Tibial nerve (tissue), 4 donors: ENCODE measurements at places on chromosomes 4 and X. TPM values are rescaled to one million over a fixed set of nuclear protein-coding genes. Genes with fewer than 3 reads are reported as not detected.

GRCh38 chr4:175369087-175369486 lies 443.0 kb downstream of the GPM6A start:
- H3K36me3 ChIP-seq, result no peaks in the 10 kb centered on the region
- DNase-seq, result no peak
- H3K27me3 ChIP-seq, result no peaks in the 10 kb centered on the region
- no peak overlapping the region for H3K4me3 ChIP-seq
- no peaks in the 10 kb centered on the region for H3K4me1 ChIP-seq

DNA sequence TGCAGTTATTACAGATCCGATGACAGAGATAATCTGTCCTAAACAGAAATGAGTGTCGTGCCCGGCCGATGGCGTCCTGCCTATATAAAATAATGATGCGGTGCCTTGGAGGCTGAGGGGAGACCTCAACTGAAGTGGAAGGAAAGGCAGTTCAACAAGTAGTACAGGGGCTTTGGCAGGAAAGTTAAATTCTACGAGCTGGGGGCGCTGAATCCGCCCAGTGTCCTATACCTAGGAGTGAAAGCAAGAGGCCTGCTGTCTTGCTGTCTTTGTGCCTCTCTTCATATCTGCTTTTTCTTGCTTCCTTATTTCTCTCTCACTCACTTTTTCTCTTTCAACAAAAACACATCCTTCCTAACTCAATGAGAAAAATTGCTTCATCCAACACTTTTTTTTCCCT lies 82.2 kb upstream of the PRPS2 start:
- no peak overlapping the region for H3K4me3 ChIP-seq
- no peaks in the 10 kb centered on the region for H3K36me3 ChIP-seq
- no peaks in the 10 kb centered on the region for H3K27me3 ChIP-seq
- H3K4me1 ChIP-seq, result no peaks in the 10 kb centered on the region

The TMEM128 gene
- total RNA-seq, result 28.5 TPM

The BMX gene
- total RNA-seq, result 2.3 TPM

DNA sequence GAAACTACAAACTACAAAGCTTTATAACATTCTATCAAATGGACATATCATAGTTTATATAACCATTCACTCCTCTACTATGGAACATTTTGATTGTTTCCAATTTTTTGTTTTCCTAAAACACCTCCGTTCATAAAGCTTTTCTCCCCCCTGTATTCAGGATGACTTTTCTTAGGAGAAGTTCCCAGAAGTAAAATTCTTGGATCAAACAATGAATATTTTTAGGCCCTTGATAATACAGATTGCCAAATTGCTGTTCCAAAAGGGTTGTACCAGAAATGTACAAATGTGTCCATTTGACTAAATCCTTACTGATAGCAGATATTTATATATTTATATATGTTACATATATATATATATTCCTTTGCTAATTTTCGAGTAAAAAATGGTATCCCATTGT lies 77.8 kb downstream of the GPC3 start:
- no peaks in the 10 kb centered on the region for H3K4me1 ChIP-seq
- H3K27me3 ChIP-seq, result peaks cover 5% of the 10 kb centered on the region
- no peaks in the 10 kb centered on the region for H3K36me3 ChIP-seq
- no peak for DNase-seq

- no peak overlapping the region for H3K27ac ChIP-seq
- H3K36me3 ChIP-seq, result peaks cover 19% of the 10 kb centered on the region
- no peak overlapping the region for H3K4me3 ChIP-seq
These were observed 34.0 kb downstream of the SLC9A6 start for GRCh38 chrX:136019226-136019625.

The C4orf50 gene
- total RNA-seq, result not detected

The TASL gene
- not detected for total RNA-seq

The PAGE2B gene
- total RNA-seq, result not detected

The CXorf49 gene
- total RNA-seq, result not detected

The HS6ST2 gene
- under 0.01 TPM for total RNA-seq

- H3K4me1 ChIP-seq, result peaks cover 6% of the 10 kb centered on the region
- no peak overlapping the region for H3K4me3 ChIP-seq
- no peak for DNase-seq
- H3K27me3 ChIP-seq, result no peaks in the 10 kb centered on the region
- H3K36me3 ChIP-seq, result no peaks in the 10 kb centered on the region
These were observed 32.3 kb downstream of the AFF1 start for GRCh38 chr4:86967073-86967472.

- no peaks in the 10 kb centered on the region for H3K36me3 ChIP-seq
- H3K27me3 ChIP-seq, result no peaks in the 10 kb centered on the region
- no peaks in the 10 kb centered on the region for H3K4me1 ChIP-seq
- H3K4me3 ChIP-seq, result no peak overlapping the region
These were observed 57.2 kb downstream of the SCML2 start for GRCh38 chrX:18297251-18297650.

The SPP1 gene
- 91.0 TPM for total RNA-seq

The PIR gene
- total RNA-seq, result 19.8 TPM

The TLL1 gene
- total RNA-seq, result 4.2 TPM

DNA sequence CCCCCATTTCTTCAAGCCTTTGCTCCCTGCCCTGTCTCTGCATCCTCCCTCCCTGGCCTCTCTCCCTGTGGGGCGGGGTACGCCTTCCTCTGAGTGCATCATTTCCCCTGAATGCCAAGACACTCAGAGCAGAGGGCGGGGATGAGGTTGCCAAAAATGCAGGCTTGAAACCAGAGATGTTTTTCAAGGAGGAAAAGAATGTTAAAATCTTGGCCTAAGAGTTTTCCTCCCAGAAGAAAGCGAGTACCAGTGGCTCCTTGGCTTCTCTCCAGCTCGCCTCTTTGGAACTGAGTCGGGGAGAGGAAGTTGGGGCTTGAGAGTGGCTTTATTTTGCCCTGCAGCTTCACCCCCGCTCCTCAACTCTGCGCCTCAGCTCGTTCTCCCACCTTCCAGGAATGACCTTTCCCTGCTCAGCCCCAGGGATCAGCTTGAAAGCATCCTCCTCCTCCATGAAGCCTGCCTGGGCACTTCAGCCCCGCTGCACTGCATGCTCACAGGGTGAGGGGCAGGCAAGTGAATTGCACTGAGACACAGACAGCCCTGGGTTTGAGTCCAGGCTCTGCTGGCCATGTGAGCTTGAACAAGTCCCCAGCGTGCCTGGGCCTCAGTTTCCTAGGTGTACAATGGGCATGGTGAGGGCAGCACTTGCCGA lies 57.5 kb upstream of the SORCS2 start:
- DNase-seq, result peak; percentile 76
- no peaks in the 10 kb centered on the region for H3K36me3 ChIP-seq
- H3K27ac ChIP-seq, result no peak overlapping the region
- H3K4me3 ChIP-seq, result no peak overlapping the region
- H3K4me1 ChIP-seq, result peaks cover 8% of the 10 kb centered on the region

DNA sequence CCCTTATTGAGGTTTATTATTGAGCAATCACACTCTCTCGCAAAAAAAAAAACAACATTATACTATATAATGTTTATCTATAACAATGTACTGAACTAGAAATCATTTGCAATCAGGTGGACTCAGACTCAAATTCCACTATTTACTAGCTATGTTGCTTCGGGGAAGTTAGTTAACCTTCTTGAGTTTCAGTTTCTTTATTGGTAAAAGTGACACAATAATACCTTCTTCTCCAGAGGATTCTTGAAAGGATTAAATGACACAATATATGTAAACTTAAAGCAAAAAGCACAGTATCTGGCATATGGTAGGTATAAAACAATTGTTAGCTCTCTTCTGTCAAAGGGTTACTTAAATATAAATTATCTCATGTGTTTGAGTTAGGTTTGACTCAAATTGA lies 31.5 kb upstream of the HDAC8 start:
- H3K27me3 ChIP-seq, result no peaks in the 10 kb centered on the region
- no peak for DNase-seq
- no peak overlapping the region for H3K27ac ChIP-seq
- H3K4me1 ChIP-seq, result no peaks in the 10 kb centered on the region
- H3K4me3 ChIP-seq, result no peak overlapping the region
- H3K36me3 ChIP-seq, result no peaks in the 10 kb centered on the region

DNA sequence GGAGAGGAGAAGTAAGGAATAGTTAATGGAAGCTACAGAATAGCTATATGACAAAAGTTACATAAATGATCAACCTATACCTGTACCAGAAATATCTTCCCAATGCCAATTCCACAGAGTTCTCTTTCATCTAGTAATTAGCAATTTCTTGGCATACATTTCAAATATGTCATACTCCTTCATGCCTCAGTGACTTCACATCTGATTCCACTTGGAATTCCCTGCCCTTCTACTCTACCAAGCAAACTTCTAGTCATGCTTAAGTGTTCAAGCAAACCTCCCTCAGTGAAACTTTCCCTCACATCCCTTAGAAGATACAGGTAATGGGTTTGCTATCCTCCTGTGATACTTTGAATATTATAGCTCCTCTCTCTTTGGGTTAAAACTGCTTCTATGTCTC lies 127.1 kb downstream of the KLHL13 start:
- H3K4me3 ChIP-seq, result no peak overlapping the region
- H3K27me3 ChIP-seq, result no peaks in the 10 kb centered on the region
- no peak for DNase-seq
- no peak overlapping the region for H3K27ac ChIP-seq
- no peaks in the 10 kb centered on the region for H3K4me1 ChIP-seq

DNA sequence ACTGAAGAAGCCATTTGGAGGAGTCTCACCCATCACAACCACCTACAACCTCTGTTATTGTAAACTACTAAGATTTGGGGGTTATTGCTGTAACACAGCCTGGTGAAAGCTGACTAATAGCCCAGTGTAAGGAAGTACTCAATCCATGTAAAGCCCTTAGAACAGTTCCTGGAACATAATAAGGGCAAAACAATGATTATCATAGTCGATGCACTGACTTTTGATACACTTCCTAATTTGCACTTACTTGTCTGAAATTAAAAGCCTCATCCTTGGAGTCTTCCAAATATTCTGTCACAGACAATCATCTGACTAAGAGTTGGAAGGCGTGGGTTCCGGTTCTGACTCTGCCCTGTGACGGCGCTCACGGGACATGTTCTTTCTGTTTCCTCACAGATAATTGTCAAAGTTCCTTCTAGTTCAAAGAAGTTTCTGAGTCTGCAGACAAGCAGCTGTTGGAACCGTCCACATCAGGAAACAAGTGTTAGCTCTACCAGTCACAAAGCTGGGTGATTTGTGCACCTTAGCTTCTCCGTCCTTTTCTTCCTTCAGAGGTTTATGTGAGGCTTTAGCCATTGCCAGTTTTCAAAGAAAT lies 33.4 kb upstream of the RASGEF1B start:
- no peaks in the 10 kb centered on the region for H3K4me1 ChIP-seq
- peak; percentile 46 for DNase-seq
- H3K36me3 ChIP-seq, result no peaks in the 10 kb centered on the region
- H3K4me3 ChIP-seq, result no peak overlapping the region

DNA sequence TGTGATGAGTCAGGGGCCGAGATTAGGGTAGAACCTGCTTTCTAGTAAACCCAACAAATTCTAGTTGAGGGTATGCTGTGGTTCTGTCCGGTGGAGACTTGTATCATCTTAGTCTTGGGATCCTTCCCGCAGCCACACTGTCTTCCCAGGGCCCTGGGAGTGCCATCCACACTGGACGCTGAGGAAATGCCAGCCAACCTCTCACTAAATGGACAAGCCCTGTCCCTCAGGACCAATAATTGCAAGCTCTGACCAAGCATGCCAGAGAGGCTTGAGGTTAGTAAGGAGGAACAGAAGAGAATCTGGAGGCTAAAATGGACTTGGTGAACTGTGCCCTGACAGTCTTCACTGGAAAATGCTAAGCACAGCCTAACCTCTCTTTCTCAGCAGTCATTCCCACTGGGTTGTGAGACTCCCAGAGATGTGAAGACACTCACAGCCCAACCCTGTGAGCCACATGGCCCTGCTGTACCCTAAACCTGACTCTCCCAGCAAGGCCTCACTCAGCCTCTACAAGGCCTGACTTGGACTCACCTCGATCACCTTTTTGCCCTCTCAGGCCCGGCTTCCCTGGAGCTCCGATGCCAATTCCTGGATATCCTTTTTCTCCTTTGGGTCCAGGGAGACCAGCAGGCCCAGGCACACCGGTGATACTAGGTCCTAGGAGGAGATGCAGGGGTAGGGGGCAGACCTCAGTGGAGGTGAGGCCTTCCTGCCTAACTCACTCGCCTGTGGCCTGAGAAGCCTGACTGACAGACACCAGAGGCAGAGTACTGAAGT lies 77.6 kb downstream of the ATG4A start:
- no peaks in the 10 kb centered on the region for H3K36me3 ChIP-seq
- DNase-seq, result no peak
- no peak overlapping the region for H3K4me3 ChIP-seq
- H3K4me1 ChIP-seq, result no peaks in the 10 kb centered on the region
- H3K27me3 ChIP-seq, result no peaks in the 10 kb centered on the region

The RTL9 gene
- 0.21 TPM for total RNA-seq

DNA sequence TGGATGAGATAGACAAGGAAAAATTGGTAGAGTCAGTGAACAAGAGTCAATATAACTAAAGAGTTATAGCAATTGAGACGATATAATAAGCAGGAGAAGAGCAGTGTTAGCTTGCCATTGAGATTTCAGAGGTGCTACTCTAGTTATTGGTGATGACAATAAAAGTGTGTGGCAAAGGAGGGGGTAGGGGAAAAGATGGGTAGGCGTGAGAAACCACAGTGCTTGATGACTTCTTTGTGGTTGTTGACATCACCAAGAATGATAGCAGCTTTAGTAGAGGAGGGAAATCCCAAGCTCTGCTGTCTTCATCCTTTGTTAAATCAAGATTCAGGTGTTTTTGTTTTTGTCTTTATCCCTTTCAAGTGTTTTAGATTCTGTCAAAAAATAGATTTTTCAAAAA lies 179.9 kb upstream of the PPP3CA start:
- H3K27ac ChIP-seq, result no peak overlapping the region
- no peak overlapping the region for H3K4me3 ChIP-seq
- no peaks in the 10 kb centered on the region for H3K36me3 ChIP-seq
- H3K27me3 ChIP-seq, result no peaks in the 10 kb centered on the region
- H3K4me1 ChIP-seq, result no peaks in the 10 kb centered on the region

The ELK1 gene
- 23.0 TPM for total RNA-seq

DNA sequence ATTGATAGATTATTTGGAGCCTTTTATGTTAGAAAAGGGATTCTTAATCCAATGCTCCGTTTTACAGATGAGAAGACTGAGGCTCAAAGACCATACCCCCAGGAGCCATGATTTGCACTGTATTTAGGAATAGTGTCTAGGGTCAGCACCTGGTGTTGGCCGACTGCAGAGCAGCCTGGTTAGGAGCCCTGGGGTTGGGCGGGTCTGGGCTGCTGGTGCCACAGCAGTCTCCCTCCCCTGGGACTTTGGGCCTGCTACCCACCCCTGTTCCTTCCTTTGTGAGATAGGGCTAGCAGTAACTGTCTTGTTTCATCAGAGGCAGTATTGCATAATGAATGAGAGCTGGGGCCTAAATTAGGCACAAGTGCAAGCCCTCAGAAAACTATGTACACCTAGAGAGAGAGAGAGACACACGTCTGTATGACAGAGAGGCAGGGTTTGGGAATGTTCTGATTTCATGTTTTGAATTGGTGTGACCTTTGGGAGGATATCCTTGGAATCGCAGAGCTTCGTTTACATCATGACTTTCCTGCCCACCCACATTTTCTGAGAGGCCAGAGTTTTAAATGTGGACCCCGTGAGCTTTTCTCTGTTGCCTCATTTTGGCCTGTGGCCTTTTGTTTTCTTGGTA lies 111.7 kb downstream of the PTTG2 start:
- no peaks in the 10 kb centered on the region for H3K27me3 ChIP-seq
- H3K4me3 ChIP-seq, result no peak overlapping the region
- DNase-seq, result no peak
- H3K27ac ChIP-seq, result no peak overlapping the region
- H3K36me3 ChIP-seq, result peaks cover 9% of the 10 kb centered on the region

GRCh38 chr4:61473306-61473705 lies 273.2 kb downstream of the ADGRL3 start:
- no peak overlapping the region for H3K27ac ChIP-seq
- DNase-seq, result no peak
- no peaks in the 10 kb centered on the region for H3K27me3 ChIP-seq
- H3K4me1 ChIP-seq, result peaks cover 9% of the 10 kb centered on the region
- H3K4me3 ChIP-seq, result no peak overlapping the region
